ENCODE measurements at places on chromosomes 16 and 17.

- DNase-seq = no peak
These were observed 2.8 kb downstream of the IRX3 start for GRCh38 chr16:54283725-54284318.

DNA sequence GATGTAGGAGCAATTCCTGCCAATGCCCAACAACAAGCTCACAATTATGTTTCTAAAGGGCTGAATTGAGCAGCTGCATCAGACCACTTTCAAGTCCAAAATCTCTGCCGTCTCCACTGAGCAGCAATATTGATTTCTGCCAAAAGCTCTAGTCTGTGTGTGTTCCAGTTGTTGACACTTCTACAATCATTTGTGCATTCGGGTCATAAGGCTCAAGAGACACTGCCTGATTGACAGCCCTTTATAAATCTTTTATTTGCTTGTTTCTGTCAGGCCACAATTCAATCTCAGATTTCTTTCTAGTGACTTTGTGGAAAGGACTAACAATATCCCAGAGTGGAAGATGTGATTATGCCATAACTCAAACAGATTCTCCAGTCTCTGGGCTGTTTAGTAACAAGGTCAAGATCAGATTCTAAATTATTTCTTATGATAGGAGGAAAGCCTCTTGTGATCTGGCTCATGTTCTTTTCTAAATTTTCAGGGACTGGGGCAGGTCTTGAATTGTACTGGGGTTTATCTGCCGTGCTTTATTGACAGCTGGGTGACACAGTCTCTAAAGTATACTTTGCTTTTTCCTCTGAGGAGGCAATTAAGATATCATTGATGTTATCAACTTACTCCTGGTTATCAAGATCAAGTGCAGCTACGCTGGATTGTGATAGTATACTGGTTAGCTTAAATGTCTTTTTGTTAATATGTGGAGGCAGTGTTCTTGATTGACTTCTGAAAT lies 377.1 kb downstream of the CNTNAP4 start:
- DNase-seq = no peak

GRCh38 chr17:80991645-80992076 lies at the start of gene CHMP6:
Gene CHMP6, plus strand, starts transcription at chr17:80991841. Its CDS starts 78 bp downstream, at chr17:80991919.
- peak; percentile 84 for DNase-seq

- no peak for DNase-seq
These were observed 9.5 kb downstream of the ALOX15 start for GRCh38 chr17:4631836-4632580.

DNA sequence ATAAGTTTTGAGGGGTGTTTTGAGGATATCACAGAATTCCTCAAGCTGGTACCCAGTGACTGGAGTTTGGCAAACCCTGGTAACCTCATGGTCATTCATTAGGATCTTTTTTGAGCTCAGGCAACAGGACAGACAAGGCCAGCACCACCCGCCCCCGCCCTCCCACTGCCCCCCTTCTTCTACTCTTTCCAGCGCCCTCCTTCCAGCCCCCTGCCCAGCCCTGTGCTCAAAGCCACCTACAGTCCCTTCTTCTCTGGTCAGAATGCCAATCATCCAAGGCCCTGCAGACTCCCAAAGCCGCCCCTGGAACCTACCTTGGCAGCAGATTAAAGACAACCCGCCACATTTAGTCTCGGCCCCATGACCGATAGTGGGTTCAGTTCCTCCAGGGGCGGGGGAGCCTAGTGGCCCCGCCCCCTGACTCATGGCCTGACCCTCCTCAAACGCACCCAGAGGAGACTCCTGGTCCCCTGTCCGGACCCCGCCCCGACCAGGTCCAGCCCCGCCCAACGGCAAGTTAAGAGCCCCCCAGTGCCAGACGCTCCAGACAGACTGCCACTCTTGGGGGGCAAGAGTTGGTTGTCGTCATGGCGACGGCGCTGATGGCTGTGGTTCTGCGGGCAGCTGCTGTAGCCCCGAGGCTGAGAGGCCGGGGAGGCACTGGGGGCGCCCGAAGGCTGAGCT lies at the start of gene NAGS:
Gene NAGS, plus strand, starts transcription at position 546 of the 684 bp plus-strand sequence. Its CDS starts 42 bp downstream, at position 588.
- no peak for DNase-seq

DNA sequence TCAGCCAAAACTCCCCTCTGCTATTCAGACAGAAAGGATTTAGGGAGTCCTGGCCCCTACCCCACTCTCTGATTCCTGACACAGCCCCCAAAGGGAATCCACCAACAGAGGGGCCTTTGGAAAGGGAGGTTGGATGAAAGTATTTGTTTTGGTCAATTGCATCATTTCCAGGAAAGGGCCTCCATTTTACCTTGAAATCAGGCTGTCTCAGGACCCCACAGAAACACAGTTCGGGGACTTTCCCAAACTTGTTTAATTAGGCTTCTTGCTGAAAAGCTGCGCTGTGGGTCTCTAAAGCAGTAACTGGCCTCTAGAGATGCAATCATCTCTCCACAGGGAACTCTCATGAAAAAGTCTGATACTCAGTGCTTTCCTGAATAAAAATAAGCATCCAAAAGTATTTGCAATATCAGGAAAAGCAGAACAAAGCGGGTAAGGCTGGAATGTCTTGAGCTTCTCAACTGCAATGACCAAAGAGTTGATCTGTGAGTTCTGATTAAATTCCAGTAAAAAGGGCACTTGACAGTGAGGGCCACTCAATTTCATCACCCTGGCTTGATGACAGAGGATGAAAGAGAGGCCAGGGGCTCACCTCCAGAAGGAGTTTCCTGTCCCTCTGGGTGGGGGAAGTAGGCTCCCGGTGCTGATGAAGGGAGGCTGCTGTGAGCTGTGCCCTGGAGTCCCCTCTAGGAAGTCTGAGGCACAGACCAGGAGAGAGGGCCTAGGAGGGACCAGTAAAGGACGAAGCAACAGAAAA lies 36.3 kb downstream of the LYRM9 start:
- DNase-seq = no peak

GRCh38 chr16:12289175-12290063 lies 312.9 kb downstream of the SNX29 start:
- DNase-seq = no peak

DNA sequence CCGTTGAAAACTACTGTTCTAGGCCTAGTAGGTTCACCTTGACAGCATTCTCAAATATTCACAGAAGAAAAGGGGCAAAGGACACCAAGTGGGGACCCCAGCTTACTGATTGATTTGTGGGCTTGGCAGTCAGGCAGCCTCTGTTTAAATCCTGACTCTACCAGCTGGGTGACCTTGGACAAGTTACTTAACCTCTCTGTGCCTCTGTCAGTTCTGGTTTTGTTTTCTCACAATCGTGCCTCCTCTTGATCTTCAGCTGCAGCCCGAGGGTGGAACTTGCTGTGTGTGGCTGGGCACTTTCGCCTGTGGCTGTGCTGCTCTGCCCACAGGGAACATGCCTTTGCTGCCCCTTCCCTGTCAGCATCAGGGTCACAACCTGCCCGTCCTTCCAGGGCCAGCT lies 17.8 kb downstream of the RAP1GAP2 start:
- DNase-seq = no peak

GRCh38 chr16:84851192-84852127 lies 31.7 kb downstream of the CRISPLD2 start:
- DNase-seq = no peak

DNA sequence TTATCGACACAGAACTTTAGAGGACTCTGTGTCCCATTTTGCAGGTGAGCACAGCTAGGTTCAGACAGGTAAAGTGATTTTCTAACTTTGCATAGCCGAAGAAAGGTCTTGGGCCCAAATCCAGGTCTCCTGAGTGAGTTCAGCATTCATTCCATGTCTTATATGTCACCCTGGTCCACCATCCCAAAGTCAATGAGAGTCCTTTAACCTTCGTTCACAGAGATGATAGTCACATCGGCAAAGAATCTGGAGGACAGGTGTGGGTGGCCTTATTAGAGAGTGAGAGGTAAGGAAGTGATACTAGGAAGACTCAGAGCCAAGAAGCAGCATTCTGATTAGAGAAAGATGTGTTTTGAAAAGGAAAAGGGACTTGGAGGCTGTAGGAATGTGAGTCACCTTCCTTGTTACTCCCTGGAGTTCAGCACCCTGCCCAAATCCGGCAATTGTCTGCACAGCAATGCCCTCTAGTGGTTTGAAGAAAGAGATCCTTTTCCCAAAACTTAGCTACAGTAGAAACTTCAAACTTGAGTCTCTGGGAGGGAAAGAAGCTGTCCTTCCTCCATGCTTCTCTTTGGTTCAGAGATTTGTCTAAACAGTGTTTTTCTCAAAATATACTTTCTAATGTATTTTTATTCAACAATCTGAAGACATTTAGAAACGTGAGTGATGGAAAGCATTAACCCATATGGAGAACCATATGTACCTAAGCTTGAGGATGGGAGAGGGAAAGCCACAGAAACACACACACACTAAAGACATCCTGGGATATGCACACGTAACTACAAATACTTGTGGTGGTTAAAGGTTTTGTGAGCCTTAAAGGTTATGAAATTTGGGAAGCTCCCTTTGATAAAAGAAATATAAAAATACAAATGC lies 96.4 kb upstream of the SHISA6 start:
- DNase-seq = peak; percentile 37

GRCh38 chr16:17469011-17469740 lies 1.6 kb downstream of the XYLT1 start:
- no peak for DNase-seq

- no peak for DNase-seq
These were observed 62.2 kb downstream of the C17orf67 start for GRCh38 chr17:56771563-56771962.

GRCh38 chr16:28106467-28107215 lies 43.1 kb upstream of the GSG1L start:
- DNase-seq = no peak

DNA sequence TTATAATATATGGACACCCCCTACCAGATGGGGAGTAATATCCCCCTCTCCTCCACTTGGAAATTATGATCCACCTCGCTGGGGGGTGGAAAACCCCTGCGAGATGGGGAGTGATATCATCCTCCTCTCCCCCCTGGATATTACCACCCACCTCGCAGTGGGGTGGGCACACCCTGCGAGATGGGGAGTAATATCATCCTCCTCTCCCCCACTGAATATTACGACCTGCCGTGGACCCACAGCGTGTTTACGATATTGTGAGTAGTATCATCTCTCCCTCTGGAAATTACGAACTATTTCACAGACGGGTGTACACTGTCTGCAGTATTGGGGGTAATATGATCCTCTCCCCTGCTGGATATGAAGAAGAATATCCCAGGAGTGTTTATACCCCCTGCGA lies 228.3 kb upstream of the WSCD1 start:
- no peak for DNase-seq

DNA sequence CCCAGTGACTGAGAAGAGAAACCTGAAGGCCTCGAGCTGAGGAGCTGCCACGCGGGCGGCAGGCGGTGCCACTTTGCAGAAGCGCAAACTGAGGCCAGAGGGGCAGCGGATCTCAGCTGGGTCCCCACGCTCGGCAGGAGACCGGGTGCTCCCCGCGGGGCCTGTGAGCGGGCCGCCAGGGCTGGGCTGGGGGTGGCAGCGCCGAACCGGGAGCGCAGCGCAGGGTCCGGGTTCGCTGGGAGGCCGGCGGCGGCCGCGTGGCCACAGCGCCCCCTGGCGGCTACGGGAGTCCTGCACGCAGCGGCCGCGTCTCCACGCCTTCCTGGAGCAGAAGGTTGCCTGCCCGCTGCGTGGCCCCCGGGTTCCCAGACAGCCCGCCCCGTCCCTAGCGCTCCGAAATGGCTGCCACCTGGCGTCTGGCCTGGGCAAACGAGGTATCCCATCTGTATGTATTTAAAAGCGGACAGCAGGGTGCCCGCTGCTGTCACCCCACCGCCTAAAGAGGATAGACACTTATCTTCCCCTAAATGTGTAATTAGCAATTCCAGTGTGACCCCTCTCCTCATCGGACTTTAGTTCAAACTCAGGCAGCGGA lies 96.1 kb upstream of the CDH5 start:
- peak; percentile 66 for DNase-seq

DNA sequence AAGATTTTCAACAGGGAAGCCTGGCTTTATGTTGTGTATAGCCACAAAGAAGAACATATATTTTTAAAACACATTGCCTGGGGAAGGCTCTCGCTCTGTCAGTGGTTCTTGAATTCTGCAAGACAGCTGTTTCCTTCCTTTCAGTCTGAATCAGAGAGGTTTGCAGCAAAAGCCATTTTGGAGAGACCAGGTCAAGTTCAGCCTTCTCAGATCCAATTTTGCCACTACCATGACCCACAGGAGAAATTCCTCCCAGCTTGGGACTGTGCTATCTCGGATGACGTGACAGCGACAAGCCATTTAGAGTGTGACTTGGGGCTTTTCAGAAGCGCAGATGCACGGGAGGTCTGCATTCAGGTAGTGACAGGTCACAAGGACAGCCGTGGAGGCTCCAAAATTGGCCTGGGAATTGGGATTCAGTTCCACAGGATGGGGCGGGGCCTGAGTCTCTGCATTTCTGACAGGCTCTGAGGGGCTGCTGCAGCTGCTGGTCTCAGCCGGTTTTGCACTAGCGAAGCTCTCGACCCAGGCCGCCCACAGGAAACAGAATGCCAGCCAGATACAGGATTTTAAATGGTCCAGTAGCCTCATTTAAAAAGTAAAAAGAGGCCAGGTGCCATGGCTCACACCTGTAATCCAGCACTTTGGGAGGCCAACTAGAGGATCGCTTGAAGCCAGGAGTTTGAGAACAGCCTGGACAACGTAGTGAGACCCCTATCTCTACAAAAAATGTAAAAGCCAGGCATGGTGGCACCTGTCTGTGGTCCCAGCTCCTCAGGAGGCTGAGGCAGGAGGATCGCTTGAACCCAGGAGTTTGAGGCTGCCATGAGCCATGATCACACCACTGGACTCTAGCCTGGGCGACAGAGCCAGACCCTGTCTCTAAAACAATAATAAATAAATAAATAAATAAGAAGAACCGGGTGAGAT lies 196.6 kb upstream of the CIBAR2 start:
- peak; percentile 89 for DNase-seq

DNA sequence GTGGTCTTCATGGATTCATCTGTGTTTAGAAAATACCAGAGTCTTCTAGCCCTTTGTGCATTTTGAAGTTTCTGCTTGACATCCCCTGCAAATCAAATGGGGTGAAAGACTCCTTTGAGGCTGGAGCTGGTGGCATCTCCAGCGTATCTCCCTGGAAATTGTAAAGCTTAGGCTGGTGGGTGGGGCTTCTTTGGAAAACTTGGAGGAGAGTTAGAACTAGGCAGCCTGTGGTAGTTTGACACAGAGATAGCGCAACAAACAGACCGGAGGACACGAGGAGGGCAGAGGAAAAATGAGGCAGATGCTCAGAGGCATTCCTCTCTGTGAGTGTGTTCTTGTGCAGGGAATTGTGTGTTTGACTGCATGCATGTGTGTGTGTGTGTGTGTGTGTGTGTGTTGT lies 116.3 kb downstream of the IRX5 start:
- DNase-seq = no peak

- DNase-seq = peak; percentile 66
These were observed 2.8 kb upstream of the ATXN2L start for GRCh38 chr16:28820016-28820415.

GRCh38 chr17:51435641-51436091 lies 175.3 kb downstream of the UTP18 start:
- DNase-seq = peak; percentile 39
